ENCODE measurements at places on chromosomes 7 and 10.
A peak's percentile ranks its signal among the peaks of the same experiment; 100 is the strongest.

DNA sequence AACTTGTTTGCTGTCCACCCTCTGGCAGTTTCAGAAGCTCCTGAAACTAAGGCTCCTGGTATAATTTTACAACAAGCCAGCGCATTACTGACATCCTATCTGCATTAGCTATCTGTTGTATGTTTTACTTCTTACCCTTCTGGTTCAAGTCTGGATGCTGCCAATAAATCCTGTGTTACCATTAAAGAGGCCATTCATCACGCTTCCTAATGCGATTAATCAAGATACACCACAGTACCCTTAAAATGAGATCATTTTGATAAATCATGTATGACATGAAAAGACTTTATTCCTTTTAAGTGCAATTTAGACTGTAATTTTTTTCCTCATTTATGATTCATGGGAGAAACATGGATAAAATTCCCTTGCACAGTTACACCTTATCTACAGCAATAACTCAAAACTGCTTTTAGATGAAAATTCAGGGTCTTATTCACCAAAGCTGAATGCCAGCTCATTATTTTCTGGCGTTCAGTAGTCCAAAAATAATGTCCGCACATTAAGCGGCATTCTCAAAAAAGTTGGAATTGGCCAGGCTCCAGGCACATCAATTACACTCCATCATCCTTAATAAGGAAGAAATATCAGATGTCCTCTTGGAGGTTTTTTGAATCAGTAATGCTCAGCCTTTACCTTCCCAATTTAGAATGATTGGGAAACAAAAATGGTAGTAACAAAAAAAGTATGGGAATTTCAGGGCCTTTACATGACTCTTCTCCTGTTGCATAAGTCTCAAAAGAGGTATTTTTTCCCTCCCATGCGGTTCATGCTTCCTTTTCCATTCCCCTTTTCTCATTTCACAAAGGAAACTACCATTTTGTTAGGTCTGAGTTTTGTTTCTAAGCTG is 878.5 kb downstream of the LRMDA start:
- DNase-seq = no peak

DNA sequence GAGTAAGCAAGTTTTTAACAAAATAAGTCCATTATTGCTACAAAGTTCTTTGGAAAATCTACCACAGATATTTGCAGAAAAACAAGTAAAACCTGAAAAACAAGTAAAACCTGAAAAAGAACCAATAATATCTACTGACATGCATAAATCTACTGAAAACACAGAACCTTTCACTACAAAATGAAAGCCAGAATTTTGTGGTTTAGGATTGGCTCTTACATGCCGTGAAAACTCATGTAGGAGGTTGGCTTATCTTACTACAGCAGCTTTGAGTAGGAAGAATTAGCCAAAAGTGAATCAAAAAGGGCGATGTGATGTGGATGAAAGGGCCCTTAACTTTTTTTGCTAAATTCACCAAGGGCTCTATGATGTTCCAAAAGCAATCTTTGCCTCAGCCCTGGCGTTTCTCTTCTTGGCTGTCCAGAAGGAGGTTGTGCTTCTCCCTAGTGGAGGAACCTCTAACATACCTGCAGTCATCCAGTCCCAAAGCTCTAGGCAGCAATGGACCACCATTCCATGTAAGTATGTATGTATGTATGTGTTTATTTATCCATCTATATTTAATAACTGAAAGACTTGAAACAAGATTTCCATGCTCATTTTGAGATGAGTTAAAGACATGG is 93.5 kb upstream of the ZNF804B start:
- DNase-seq = no peak

- DNase-seq = no peak
Observed at GRCh38 chr7:99235925-99236324, 28.0 kb upstream of the KPNA7 start.

- DNase-seq = peak; percentile 20
Observed at GRCh38 chr7:81159402-81159801, 240.6 kb upstream of the SEMA3C start.

Data from epithelial cell of prostate (primary cell).